ENCODE measurements at places on chromosomes 3 and 15. TPM values are rescaled to one million over a fixed set of nuclear protein-coding genes. Genes with fewer than 3 reads are reported as not detected.

Gene RPL15
- 2,085 TPM for total RNA-seq

Gene PRRT3
- total RNA-seq, result 3.6 TPM

Gene ADAM10
- total RNA-seq, result 59.5 TPM

Gene GRAMD1C
- 3.6 TPM for total RNA-seq

Gene ZNF717
- 10.8 TPM for total RNA-seq

Gene RAB5A
- 84.0 TPM for total RNA-seq

Gene CLDN18
- total RNA-seq, result not detected

Gene CXCR6
- 0.87 TPM for total RNA-seq

Gene SUCNR1
- total RNA-seq, result 0.12 TPM

Gene SERINC4
- not detected for total RNA-seq

Gene PLSCR2
- 1.3 TPM for total RNA-seq

Gene ISLR2
- total RNA-seq, result 1.7 TPM

Gene CFAP92
- total RNA-seq, result 1.3 TPM

Gene ITIH1
- total RNA-seq, result not detected

Gene EXD1
- total RNA-seq, result not detected

Gene KLHL40
- not detected for total RNA-seq

Gene SMCO1
- not detected for total RNA-seq

Gene RAB43
- total RNA-seq, result 17.9 TPM

Gene ALS2CL
- 10.4 TPM for total RNA-seq

Gene MKRN2OS
- 1.3 TPM for total RNA-seq

Gene DAZL
- not detected for total RNA-seq

Gene CTXND1
- total RNA-seq, result 0.85 TPM

Gene DPPA2
- total RNA-seq, result not detected

Gene PEX5L
- 7.9 TPM for total RNA-seq

Gene RPP14
- total RNA-seq, result 14.4 TPM

Gene TMEM158
- total RNA-seq, result 6.5 TPM

Gene SNX22
- not detected for total RNA-seq

Gene RCN2
- total RNA-seq, result 39.4 TPM

Gene C3orf38
- total RNA-seq, result 16.4 TPM

Gene NCK1
- 43.1 TPM for total RNA-seq

Gene NR1I2
- total RNA-seq, result not detected

Gene CHRFAM7A
- 0.15 TPM for total RNA-seq

Gene PP2D1
- total RNA-seq, result not detected

Gene UACA
- 78.9 TPM for total RNA-seq

Gene BOC
- 83.8 TPM for total RNA-seq

Gene GATA2
- 6.9 TPM for total RNA-seq

Gene GRIP2
- 0.45 TPM for total RNA-seq

Gene ARPP19
- 173 TPM for total RNA-seq

Gene AP3B2
- total RNA-seq, result 2.2 TPM

Gene RTP4
- total RNA-seq, result 0.58 TPM

Gene ZDHHC19
- not detected for total RNA-seq

Gene SLC12A1
- total RNA-seq, result not detected

Gene HRG
- total RNA-seq, result not detected

Gene SNTN
- not detected for total RNA-seq

Gene SRGAP3
- 4.4 TPM for total RNA-seq

Gene ZNF620
- 3.7 TPM for total RNA-seq

Gene PLSCR5
- not detected for total RNA-seq

All from gastroesophageal sphincter (tissue), 4 donors.